ENCODE measurements at places on chromosomes 2 and 18. TPM values are rescaled to one million over a fixed set of nuclear protein-coding genes. Genes with fewer than 3 reads are reported as not detected.

POTEC gene
- total RNA-seq, result not detected

PAX3 gene
- total RNA-seq, result not detected

PLGLB2 gene
- 0.83 TPM for total RNA-seq

GRCh38 chr2:236321415-236321814 lies 57.2 kb upstream of the ASB18 start:
- no peak for DNase-seq

UGT1A7 gene
- 7.7 TPM for total RNA-seq

DNA sequence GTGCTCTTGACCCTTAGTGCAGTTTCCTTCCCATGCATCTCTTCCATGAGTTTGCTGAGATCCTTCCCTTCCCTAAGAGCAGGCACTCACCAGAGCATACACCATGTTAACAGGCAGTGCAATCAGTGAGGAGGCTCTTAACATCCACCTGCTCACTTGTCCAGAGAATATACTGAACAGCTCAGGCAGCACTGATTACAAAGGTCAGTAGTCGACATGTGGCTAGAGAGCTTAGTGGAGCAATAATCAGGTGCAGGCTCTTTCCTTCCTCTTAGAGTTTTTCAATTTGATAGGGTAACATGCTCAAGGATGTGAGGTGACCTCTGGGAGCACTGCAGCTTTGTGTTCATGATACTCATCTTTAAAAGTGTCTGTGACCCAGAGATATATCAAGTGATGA lies 144.1 kb upstream of the SETBP1 start:
- DNase-seq, result no peak

DNA sequence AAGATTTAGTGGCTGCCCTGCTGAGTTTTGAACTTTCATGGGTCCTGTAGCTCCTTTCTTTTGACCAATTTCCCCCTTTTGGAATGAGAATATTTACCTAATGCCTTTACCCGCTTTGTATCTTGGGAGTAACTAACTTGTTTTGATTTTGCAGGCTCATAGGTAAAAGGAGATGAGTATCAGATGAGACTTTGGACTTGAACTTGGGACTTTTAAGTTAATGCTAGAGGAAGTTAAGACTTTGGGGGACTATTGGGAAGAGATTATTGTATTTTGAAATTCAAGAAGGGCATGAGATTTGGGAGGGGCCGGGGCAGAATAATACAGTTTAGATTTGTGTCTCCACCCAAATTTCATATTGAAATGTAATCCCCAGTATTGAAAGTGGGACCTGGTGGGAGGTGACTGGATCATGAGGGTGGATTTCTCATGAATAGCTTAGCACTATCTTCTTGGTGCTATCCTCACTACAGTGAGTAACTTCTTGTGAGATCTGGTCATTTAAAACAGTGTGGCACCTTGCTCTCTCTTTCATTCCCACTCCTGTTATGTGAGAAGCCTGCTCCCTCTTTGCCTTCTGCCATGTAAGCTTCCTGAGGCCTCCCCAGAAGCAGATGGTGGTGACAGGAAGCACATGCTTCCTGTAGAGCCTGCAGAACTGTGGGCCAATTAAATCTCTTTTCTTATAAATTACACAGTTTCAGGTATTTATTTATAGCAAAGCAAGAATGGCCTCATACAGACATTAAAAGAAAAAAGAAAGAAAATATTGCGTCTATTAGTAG lies 6.1 kb downstream of the ADI1 start:
- DNase-seq, result no peak

- DNase-seq, result no peak
Observed at GRCh38 chr2:120677696-120678247, 57.9 kb upstream of the GLI2 start.

DCDC2C gene
- not detected for total RNA-seq

DNA sequence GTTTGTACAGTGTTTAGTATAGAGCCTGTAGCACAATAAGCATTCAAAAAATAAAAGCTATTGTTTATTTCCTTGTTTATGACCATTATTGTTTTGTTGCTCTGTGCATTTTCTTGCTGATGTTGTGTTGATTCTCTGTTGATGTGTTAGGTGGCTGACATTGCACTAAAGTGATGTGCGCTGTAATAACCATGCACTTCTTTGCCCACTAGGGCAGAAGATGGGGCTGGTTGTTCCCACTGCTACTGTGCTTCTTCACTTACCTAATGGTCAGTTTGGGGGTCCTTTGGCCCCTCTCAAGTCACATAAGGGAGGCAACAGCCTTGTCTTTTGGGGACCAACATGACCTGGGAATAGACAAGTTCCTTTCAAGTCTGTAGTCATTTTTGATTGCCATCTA lies 6.0 kb downstream of the SCG2 start:
- DNase-seq, result no peak

SERPINB11 gene
- not detected for total RNA-seq

DNA sequence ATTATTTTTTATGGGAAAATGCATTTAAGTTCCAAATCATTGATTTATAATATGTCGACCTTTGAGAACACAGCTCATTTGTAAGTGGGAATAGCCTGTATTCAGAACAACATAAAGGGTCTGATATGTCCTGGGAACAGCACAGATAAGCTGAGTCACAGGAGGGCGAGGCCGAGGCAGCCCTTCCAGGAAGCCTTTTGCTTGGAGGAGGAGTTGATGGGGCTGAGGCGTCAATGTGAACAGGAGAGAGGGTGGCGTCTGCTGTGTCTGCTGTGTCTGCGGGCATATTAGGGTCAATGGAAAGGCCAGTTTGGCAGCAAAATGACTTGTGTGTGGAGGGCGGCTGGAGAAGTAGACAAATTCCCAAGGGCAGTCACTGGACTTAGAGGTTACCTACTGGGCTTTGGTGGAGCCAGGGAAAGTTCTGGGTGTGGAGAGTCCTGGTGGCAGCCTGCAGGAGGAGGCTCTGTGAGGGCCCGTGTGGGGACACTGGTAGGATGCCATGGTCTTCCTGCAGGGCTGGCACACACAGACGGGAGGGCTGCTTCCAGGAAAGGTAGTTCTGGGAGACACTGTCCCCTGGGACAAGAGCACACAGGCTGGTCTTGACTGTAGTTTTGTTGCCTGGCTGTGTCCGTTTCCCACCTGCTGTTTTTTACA lies 128.1 kb downstream of the GLI2 start:
- no peak for DNase-seq

NYAP2 gene
- total RNA-seq, result 1.5 TPM

- no peak for DNase-seq
Observed at GRCh38 chr2:127527001-127527804, 914 bp upstream of the IWS1 start.

AMER3 gene
- not detected for total RNA-seq

GRCh38 chr2:95314964-95315611 lies 17.9 kb downstream of the KCNIP3 start:
- DNase-seq, result no peak

UGT1A10 gene
- 3.0 TPM for total RNA-seq
